ENCODE measurements at places on chromosomes 16 and 17.

GRCh38 chr16:75111514-75111940 is 5.1 kb downstream of the LDHD start:
- no peak for DNase-seq

GRCh38 chr17:296379-296778 is 56.2 kb downstream of the RPH3AL start:
- DNase-seq = no peak

DNA sequence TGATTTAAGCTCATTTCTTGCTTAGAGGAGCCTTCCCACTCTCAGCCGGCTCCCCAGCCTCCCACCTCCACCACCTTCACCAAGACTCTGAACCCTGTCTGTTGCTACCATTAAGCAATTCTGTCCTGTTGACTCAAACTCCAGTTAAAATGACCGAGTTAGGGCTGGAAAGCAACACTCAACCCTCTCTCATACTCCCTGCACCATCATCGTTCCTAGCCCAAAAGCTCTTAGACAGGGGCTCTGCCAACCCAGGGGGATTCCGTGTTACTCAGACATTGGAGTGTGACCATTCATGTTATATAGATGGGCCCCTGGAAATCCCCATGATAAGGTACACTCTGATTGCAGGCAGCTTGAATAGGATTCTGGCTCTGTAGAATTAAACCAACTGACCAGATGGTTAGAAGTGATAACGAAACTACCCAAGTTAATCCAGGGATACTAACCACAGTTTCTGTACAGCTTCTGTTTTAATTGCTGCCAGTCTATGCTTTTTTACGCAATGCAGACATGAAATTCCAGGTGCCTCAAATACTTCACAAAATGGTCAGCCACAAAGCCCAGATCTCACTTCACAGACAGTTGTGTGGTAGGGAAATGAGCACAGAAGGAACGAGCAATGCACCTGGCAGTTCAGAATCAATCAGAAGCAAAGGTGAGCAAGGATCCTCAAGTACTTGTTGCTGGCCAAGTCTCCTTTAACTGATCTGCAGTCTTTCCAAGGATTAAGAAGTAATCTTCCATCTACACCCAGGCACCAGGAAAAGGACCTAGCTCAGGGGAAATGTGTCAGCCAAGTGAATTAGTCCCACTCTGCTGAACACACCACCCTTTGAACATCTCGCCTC is 2.1 kb downstream of the SSTR2 start:
- DNase-seq = no peak

- DNase-seq = no peak
Observed at GRCh38 chr17:64622931-64623654, 39.0 kb downstream of the SMURF2 start.

Measured in GM18507 (cell line).